ENCODE measurements at places on chromosomes 12 and 14. TPM values are rescaled to one million over a fixed set of nuclear protein-coding genes. Genes with fewer than 3 reads are reported as not detected.

GRCh38 chr12:82314406-82314892 lies 43.7 kb downstream of the CCDC59 start:
- no peak for DNase-seq

CPNE6 gene
- not detected for total RNA-seq

HOXC12 gene
- under 0.01 TPM for total RNA-seq

DNA sequence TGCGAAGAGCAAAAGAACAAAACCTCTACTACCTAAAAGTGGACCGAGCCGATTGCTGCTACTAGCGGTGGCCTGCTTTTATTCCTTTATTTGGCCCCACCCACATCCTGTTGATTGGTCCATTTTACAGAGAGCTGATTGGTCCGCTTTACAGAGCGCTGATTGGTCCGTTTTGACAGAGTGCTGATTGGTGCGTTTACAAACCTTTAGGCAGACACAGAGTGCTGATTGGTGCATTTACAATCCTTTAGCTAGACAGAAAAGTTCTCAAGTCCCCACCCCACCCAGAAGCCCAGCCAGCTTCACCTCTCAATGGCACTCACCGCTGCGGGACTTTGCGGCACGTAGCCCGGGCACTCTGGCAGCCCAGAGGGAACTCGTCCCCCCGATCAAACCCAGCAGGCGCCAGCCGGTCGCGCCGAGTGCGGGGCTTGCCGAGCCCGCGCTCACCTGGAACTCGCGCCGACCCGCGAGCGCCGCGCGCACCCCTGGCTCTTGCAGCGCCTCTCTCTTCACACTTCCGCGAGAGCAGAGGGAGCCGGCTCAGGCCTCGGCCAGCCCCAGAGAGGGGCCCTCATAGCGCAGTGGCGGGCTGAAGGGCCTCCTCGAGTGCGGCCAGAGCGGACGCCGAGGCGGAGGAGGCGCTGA lies 8.7 kb upstream of the FGD4 start:
- peak; percentile 20 for DNase-seq

PALS1 gene
- 38.4 TPM for total RNA-seq

DNA sequence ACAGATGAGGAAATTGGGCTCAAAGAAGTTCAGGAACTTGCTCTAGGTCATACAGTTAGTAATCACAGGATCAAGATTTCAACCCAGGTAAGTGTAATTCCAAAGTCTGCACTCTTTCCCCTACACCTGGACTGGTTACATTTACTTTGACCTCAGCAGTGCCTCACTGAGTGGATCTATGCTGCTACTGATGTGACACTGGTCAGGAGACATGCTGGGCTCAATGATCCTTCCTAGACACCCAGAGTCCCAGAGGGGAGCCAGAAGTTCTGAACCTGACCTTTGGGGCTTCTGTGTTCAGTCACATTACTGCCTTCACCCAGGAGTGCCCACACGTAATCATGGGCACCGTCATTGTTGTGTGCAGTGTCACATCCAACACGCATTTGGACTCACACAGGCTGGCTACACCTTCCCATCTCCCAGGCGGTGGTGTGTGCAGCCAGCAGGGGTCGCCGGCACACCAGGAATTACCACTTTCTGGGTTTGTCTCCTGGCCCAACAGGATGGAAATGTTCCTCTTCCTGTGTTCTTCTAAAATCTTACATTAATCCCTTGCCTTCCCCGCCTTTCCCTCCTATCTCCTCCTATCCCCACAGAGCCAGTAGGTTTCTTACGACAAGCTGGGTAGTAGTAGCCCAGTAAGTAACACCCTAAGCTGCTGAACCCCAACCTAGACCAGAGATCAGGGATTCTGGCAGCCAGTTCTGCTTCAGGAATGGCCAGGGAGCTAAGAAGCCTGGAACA lies 25.6 kb downstream of the CALCOCO1 start:
- peak; percentile 73 for DNase-seq

All from fibroblast of villous mesenchyme (primary cell).